Frontal cortex (tissue), 4 donors: ENCODE measurements at places on chromosomes 7 and 10. TPM values are rescaled to one million over a fixed set of nuclear protein-coding genes. Genes with fewer than 3 reads are reported as not detected.

NEUROD6 gene
- 653 TPM for total RNA-seq

TAS2R4 gene
- total RNA-seq = 2.0 TPM

SLC13A1 gene
- total RNA-seq = not detected

HOXA13 gene
- not detected for total RNA-seq

CALML3 gene
- under 0.01 TPM for total RNA-seq

PBLD gene
- 8.6 TPM for total RNA-seq

MDFIC gene
- total RNA-seq = 6.1 TPM
